ENCODE measurements at places on chromosomes 16 and 17. TPM values are rescaled to one million over a fixed set of nuclear protein-coding genes. Genes with fewer than 3 reads are reported as not detected.

- DNase-seq, result no peak
These were observed 119.9 kb downstream of the COPRS start for GRCh38 chr17:31738996-31739699.

DNA sequence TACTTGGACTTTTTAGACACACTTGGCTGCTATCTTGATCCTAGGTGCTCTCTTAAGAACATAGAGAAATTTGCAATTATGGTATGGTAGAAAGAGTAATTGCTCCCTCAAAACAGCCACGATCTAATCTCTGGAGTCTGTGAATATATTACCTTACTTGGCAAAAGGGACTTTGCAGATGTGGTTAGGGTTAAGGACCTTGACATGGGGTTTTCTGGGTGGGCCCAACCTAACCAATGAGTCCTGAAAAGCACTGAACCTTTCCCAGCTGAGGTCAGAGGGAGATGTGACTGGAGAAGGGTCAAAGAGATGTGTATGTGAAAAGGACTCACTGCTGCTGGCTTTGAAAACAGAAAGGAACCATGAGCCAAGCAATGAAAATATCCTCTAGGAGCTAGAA, 26.7 kb upstream of the MED13 start:
- DNase-seq, result no peak

DNA sequence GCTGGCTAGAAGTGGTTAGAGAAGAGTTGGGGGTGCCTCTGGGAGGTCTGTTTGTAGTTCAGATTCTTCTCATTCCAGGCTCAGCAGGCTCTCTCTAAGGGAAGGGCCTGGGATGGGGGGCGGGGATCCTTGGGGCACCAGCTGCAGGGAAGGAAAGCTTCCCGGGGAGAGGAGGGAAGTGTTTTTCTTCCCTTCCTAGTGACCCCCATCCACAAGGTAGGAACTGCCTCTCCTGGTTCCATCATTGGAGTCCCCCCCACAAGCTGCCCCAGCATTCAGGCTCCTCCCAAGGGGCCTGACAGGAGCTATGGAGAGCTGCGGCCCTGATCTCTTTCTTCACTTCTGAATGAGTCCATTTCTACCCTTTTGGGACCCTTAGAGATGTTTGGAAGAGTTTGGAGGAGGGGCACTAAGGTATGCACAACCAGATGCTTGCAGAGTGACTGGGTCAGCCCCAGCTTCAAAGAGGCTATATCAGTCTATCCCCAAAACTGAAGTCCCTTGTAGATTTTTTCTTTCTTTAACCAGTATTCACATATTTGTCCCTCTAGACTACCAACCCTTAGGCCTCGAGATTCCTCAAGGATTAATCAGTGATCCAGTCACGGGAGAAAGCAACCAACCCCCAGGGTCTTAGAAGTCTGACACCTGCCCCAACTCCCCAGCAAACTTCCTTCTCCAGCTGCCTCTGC, 13.9 kb upstream of the FZD2 start:
- DNase-seq, result no peak

GRCh38 chr17:74584292-74585060, 7.6 kb downstream of the CD300LD start:
- no peak for DNase-seq

- no peak for DNase-seq
These were observed 12.2 kb downstream of the ATP6V0D1 start for GRCh38 chr16:67468731-67469130.

- DNase-seq, result no peak
These were observed 222.9 kb downstream of the PRKCA start for GRCh38 chr17:66525338-66525737.

DNA sequence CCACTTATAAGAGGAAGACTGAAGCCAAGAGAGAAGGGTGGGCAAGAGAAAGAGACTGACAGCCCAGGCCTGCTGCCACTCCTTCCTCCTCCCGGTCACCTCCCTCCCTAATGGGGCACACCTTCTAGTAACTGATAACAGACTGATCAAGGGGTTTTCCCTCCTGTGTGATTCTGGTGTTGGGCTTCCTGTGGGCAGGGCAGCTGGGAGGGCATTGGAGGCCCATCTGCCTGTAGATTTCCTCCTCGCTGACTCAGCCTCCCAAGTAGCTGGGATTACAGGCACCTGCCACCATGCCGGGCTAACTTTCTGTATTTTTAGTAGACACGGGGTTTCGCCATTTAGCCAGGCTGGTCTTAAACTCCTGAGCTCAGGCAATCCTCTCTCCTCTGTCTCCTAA, 16.2 kb downstream of the CA4 start:
- DNase-seq, result peak; percentile 50

GRCh38 chr16:69123910-69124309, 8.5 kb downstream of the CHTF8 start:
- DNase-seq, result peak; percentile 79

DNA sequence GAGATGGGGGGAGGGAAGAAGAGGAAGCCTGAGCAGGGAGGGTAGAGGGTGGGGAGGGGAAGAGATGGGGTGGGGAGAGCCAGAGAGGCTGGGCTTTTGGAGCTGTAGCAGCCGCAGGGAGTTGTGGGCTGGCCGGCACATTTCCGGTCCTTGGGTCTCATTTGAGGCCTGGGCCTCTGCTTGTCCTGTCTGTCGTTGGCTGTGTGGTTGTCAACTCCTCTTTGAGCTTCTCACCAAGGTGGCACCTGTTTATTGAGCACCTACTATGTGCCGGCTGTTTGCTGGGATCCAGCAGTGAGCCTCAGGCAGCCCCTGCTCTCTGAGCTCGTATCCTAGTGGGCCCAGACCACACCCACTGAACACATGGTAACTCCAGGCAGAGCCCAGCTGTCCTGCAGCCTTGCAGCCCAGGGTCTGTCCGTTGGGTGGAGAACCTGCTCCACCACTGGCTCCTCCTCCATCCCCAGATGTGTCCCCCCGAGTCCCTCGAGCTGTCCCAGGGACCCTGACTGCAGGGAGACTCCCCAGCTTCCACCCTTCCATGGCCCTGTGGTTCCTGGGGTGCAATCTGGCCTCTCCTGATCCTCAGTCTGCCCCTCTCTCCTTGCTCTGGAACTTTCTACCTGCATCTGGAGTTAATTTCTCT, 164.9 kb downstream of the IRF8 start:
- no peak for DNase-seq

DNA sequence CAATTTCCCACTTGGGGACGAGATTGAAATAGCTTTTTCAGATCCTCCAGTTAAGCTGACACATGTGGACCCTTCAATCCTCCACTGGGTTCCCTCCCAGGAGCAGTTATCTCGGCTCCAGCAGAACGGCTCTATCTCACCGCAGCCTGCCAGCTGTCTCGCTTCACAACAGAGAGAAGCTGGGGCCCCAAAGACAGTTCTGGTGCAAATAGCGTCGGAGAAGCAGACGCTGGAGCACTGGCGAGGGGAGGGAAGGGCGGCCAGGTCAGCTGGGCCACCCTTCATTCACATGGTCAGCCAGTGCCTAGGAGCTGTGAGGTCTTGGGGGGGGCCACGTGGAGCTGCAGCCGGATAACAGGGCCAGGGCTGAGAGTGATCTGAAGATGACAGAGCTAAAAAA, 141.3 kb upstream of the SDK2 start:
- DNase-seq, result no peak

GRCh38 chr17:78529871-78530670, 47.1 kb downstream of the DNAH17 start:
- DNase-seq, result no peak

GRCh38 chr17:32529604-32530003, 42.8 kb downstream of the CDK5R1 start:
- no peak for DNase-seq

GRCh38 chr17:35900280-35900679, 20.1 kb upstream of the CCL5 start:
- peak; percentile 14 for DNase-seq

Gene CLEC18C
- not detected for total RNA-seq

Gene CCP110
- 24.1 TPM for total RNA-seq

Gene NCOR1
- total RNA-seq, result 110 TPM

Gene TBC1D28
- not detected for total RNA-seq

Gene CFAP52
- total RNA-seq, result not detected

Gene ABR
- 45.2 TPM for total RNA-seq

Gene WNT3
- total RNA-seq, result 0.12 TPM

Gene NSRP1
- total RNA-seq, result 29.9 TPM

Gene PNPO
- total RNA-seq, result 41.0 TPM

Gene OR2C1
- not detected for total RNA-seq
